ENCODE measurements at places on chromosomes 2 and 18. TPM values are rescaled to one million over a fixed set of nuclear protein-coding genes. Genes with fewer than 3 reads are reported as not detected.
A peak's percentile ranks its signal among the peaks of the same experiment; 100 is the strongest.

DNA sequence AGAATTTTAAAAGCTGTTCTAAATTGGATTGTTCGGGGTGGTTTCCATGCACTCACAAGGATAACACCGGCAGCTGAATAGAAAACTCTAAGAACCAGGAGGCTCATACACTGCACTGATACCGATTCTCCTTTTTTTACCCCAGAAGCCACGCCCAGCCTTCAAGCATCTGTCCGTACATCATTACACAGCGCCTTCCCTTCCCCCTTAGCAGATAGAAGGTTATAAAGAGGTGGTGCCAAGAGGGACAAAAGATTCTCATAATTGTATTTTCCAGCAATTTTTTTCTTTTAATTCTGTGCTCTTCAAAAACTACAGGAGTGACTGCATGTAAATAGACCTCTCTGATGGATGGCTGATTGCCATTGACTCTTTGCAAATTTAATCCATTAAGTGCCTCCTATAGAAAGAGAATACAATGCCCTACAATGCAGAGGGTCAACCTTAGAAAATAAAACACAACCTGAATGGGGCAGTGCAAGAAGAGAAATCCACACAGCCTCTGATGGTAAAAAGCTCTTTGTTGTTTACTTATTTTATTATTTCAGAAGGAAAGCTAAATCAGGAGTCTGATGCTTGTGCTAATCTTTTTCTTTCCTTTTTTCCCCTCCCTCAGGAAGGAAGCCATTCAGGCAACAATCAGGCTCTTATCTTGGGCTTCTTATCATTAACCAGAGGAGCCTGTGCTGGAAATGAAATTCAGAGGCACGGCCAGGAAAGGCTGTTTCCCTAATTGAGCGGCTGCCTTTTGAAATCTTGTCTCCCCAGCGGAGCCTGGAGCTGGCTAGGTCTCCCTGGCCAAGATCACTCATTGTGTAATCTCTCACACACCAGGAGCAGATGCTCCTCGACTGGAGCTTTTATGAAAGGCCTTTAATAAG is 198.9 kb upstream of the NABP1 start:
- H3K4me3 ChIP-seq = no peak overlapping the region
- no peaks in the 10 kb centered on the region for H3K36me3 ChIP-seq
- no peak overlapping the region for H3K27ac ChIP-seq

GRCh38 chr2:157631861-157632260 is 3.2 kb upstream of the ACVR1C start:
- peaks cover 13% of the 10 kb centered on the region for H3K27me3 ChIP-seq
- H3K27ac ChIP-seq = no peak overlapping the region
- H3K4me1 ChIP-seq = no peaks in the 10 kb centered on the region
- no peak for ATAC-seq
- no peak overlapping the region for H3K4me3 ChIP-seq

- peaks cover 54% of the 10 kb centered on the region for H3K4me1 ChIP-seq
- no peak overlapping the region for H3K27ac ChIP-seq
- H3K36me3 ChIP-seq = no peaks in the 10 kb centered on the region
- no peak for ATAC-seq
- peaks cover 100% of the 10 kb centered on the region for H3K27me3 ChIP-seq
- no peak overlapping the region for H3K4me3 ChIP-seq
Observed at GRCh38 chr2:236166796-236167296, 1.3 kb downstream of the GBX2 start.

GRCh38 chr2:102139851-102140250 is 2.7 kb upstream of the IL1R1 start:
- H3K36me3 ChIP-seq = no peaks in the 10 kb centered on the region
- peaks cover 41% of the 10 kb centered on the region for H3K4me1 ChIP-seq
- no peak overlapping the region for H3K4me3 ChIP-seq
- ATAC-seq = no peak

DNA sequence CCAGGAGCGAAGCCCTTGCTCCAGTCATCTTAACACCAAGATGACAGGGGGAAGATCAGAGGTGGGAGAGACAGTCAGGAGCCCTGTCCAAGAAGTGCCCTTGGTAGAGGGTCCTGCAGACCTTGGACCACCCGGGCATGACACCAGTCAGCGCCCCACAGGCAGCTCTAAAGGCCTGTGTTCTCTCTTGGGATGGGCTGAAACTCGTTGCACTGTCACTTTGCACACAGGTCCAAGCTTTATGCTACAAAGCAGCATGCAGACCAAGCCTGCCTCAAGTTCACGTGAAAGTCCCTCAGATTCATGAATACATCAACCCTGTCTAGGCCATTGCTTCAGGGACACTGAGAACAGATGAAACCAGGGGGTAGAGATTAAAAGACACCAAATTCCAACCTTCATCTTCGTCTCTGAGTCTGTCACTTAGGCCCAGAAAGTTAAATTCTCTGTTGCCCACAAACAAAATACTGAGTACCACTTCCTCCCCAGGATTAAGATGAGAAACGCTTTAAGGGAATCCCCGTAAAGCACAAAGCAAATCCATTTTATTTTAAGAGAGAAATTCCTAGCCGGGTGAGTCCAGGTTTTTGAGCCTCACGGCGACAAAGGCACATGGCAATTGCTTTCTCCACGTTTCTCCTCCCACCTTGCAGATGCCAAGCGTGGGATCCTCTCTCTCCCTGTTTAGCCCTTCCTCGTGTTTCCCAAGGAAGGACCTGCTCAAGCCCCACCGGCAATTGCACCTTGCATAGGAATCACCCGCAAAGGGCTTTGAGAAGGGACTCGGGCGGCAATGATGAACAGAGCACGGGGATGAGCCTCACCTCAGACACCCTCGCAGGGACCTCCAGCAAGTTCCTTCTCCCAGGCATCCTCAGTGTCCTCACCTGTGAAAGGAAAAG is 75.0 kb upstream of the ID2 start:
- no peaks in the 10 kb centered on the region for H3K27me3 ChIP-seq
- H3K4me3 ChIP-seq = no peak overlapping the region
- no peaks in the 10 kb centered on the region for H3K36me3 ChIP-seq

The CLEC4F gene
- total RNA-seq = 1.1 TPM

The TMEM150A gene
- 18.4 TPM for total RNA-seq

GRCh38 chr18:44885507-44885906 is 204.8 kb downstream of the SETBP1 start:
- H3K4me1 ChIP-seq = peaks cover 7% of the 10 kb centered on the region
- no peaks in the 10 kb centered on the region for H3K36me3 ChIP-seq
- H3K4me3 ChIP-seq = no peak overlapping the region
- no peak for ATAC-seq
- no peak overlapping the region for H3K27ac ChIP-seq

DNA sequence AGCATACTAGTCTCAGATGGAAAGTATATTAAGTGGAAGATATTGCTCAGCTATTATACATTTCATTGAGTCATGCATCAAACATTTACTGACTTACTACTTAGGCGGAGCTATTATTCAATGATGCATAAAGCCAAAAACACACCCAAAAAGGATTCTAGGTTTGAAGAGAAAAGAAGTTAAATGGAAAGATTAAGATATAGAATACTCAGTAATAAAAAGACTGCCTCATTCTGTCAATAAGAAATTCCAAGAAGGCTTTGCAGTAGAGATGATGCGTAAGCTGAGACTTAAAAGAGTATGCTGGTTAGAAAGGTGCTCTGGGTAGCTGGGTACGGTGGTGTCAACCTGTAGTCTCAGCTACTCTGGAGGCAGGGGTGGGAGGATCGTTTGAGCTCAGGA is 27.6 kb downstream of the STK17B start:
- H3K27me3 ChIP-seq = no peaks in the 10 kb centered on the region
- no peaks in the 10 kb centered on the region for H3K36me3 ChIP-seq
- ATAC-seq = no peak
- H3K4me3 ChIP-seq = no peak overlapping the region
- no peak overlapping the region for H3K27ac ChIP-seq

The VWC2L gene
- 0.27 TPM for total RNA-seq

The FBXO41 gene
- total RNA-seq = 4.2 TPM

DNA sequence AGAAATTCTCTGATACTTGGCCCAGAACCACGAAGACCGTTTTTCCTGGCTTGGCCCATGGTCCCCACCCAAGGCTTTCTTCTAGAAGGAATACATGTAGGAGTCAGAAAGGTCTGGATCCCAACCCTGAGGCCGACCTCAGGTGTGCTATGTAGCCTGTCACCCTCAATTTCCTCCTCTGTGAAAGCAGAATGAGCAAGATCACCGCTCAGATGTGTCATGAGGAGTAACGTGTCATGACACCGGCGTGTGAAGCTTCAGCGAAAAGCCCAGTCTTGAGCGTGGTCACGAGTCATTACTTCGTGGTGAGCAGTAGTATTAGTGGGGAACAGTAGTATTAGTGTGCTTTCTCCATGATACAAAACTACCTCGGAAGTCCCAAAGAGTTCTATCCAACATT is 103.4 kb downstream of the ALPK2 start:
- H3K4me3 ChIP-seq = no peak overlapping the region
- H3K27ac ChIP-seq = no peak overlapping the region
- no peaks in the 10 kb centered on the region for H3K27me3 ChIP-seq
- no peak for ATAC-seq
- H3K4me1 ChIP-seq = no peaks in the 10 kb centered on the region

The TNS1 gene
- total RNA-seq = 1,304 TPM

DNA sequence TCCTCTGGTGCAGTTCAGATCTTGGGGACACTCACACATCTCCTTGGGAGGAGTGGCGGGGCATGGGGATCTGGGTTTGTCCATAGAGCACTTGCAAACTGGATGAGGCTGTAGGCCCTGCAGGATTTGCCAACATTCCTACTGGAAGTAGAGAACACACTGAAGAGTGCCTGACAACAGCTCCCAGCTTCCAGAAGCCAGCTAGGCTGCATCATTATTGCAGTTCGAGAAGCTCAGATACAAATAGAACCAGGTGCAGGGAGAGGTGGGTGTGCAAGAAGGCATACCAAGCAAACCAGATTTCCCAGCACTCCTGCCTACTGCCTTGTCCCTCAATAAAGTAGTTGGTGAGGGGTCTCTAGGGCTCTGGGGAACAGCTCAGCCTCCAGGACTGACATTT is 52.5 kb downstream of the RHOB start:
- H3K27me3 ChIP-seq = no peaks in the 10 kb centered on the region
- H3K4me3 ChIP-seq = no peak overlapping the region
- ATAC-seq = no peak
- no peak overlapping the region for H3K27ac ChIP-seq

The HK2 gene
- 1.9 TPM for total RNA-seq

DNA sequence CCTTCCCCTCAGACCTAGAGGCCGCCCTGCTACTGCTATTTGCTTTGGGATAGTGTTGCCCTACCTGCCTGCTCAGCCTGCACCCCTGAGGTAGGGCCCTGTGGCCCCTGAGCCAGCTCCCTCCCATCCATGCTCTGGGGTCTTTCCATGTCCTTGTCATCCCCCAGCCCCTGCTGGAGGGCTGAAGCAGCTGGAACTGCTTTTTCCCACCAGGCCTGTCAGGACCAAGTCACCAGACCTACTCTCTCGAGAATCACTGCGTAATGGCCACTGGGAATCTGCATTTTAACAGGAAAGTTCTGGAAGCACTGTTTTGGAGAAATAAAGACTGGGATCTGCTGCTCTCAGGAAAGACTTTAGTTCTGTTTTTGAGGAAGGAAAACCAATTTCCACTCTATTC is 20.2 kb upstream of the SLC35F6 start:
- no peaks in the 10 kb centered on the region for H3K27me3 ChIP-seq
- no peaks in the 10 kb centered on the region for H3K36me3 ChIP-seq
- no peaks in the 10 kb centered on the region for H3K4me1 ChIP-seq
- H3K4me3 ChIP-seq = no peak overlapping the region

- H3K27me3 ChIP-seq = no peaks in the 10 kb centered on the region
- H3K4me3 ChIP-seq = no peak overlapping the region
- no peaks in the 10 kb centered on the region for H3K4me1 ChIP-seq
- H3K27ac ChIP-seq = no peak overlapping the region
Observed at GRCh38 chr2:241720099-241720498, 14.3 kb upstream of the D2HGDH start.

- H3K4me3 ChIP-seq = no peak overlapping the region
- no peaks in the 10 kb centered on the region for H3K36me3 ChIP-seq
- peaks cover 5% of the 10 kb centered on the region for H3K27me3 ChIP-seq
- no peaks in the 10 kb centered on the region for H3K4me1 ChIP-seq
Observed at GRCh38 chr2:178108176-178108575, 4.1 kb upstream of the RBM45 start.

The SERPINB4 gene
- 1.9 TPM for total RNA-seq

- H3K36me3 ChIP-seq = no peaks in the 10 kb centered on the region
- no peak overlapping the region for H3K4me3 ChIP-seq
- no peak overlapping the region for H3K27ac ChIP-seq
- H3K27me3 ChIP-seq = peaks cover 4% of the 10 kb centered on the region
Observed at GRCh38 chr18:42743373-42744138, 371.9 kb downstream of the RIT2 start.

GRCh38 chr2:221571551-221572218 is 419 bp downstream of the EPHA4 start:
- H3K27ac ChIP-seq = peak overlapping the region; percentile 10
- H3K36me3 ChIP-seq = no peaks in the 10 kb centered on the region
- peak overlapping the region; percentile 62 for H3K4me3 ChIP-seq
- peak; percentile 1 for ATAC-seq

The FAM110C gene
- 4.8 TPM for total RNA-seq

GRCh38 chr2:200383380-200384110 is 77.1 kb downstream of the SPATS2L start:
- H3K36me3 ChIP-seq = no peaks in the 10 kb centered on the region
- H3K27ac ChIP-seq = peak overlapping the region; percentile 31
- peaks cover 41% of the 10 kb centered on the region for H3K4me1 ChIP-seq
- H3K4me3 ChIP-seq = peak overlapping the region; percentile 11

The UCN gene
- 0.67 TPM for total RNA-seq

- H3K27me3 ChIP-seq = no peaks in the 10 kb centered on the region
- peak overlapping the region; percentile 83 for H3K27ac ChIP-seq
- ATAC-seq = no peak
- peaks cover 27% of the 10 kb centered on the region for H3K4me1 ChIP-seq
Observed at GRCh38 chr2:205771666-205772065, 89.4 kb downstream of the NRP2 start.

- ATAC-seq = no peak
- H3K4me3 ChIP-seq = peak overlapping the region; percentile 92
- no peaks in the 10 kb centered on the region for H3K4me1 ChIP-seq
- peaks cover 28% of the 10 kb centered on the region for H3K36me3 ChIP-seq
Observed at GRCh38 chr2:201452922-201453643, 1.5 kb downstream of the STRADB start.

The SPRED2 gene
- total RNA-seq = 13.1 TPM

GRCh38 chr2:120862201-120863060 is 126.8 kb downstream of the GLI2 start:
- no peaks in the 10 kb centered on the region for H3K27me3 ChIP-seq
- no peak for ATAC-seq
- H3K36me3 ChIP-seq = no peaks in the 10 kb centered on the region

The LCT gene
- total RNA-seq = not detected

The NGEF gene
- total RNA-seq = 0.49 TPM

The NEU2 gene
- not detected for total RNA-seq

- peak overlapping the region; percentile 59 for H3K27ac ChIP-seq
- ATAC-seq = no peak
- H3K4me3 ChIP-seq = peak overlapping the region; percentile 52
Observed at GRCh38 chr2:176138526-176138922, 9.0 kb downstream of the HOXD8 start.

DNA sequence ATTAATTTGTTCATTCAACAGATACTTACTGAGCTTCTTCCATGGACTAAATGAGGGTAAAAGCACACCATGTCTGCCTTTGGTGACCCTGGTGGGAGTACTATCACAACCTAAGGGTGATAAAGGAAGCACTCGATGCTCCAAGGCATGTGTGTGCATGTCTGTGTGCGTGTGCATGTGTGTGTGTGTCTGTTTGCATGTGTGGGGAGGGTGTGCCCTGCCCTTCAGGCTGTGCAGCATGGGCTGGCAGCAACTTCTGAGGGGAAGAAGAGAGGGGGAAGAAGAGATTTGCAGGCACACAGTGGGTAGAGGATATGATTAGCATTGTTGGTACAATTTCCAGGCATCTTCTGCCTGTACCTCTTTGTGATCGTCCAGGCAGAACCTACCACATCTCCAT is 121.6 kb downstream of the ACOXL start:
- no peak for ATAC-seq
- no peak overlapping the region for H3K4me3 ChIP-seq
- H3K27me3 ChIP-seq = peaks cover 12% of the 10 kb centered on the region
- H3K4me1 ChIP-seq = no peaks in the 10 kb centered on the region
